ENCODE measurements at places on chromosomes 4 and X.

- peak; percentile 72 for DNase-seq
Observed at GRCh38 chr4:128225148-128225547, 62.5 kb downstream of the PGRMC2 start.

GRCh38 chrX:138014577-138014976 is 448.6 kb downstream of the ZIC3 start:
- no peak for DNase-seq

GRCh38 chr4:4591071-4591470 is 49.2 kb upstream of the STX18 start:
- no peak for DNase-seq

DNA sequence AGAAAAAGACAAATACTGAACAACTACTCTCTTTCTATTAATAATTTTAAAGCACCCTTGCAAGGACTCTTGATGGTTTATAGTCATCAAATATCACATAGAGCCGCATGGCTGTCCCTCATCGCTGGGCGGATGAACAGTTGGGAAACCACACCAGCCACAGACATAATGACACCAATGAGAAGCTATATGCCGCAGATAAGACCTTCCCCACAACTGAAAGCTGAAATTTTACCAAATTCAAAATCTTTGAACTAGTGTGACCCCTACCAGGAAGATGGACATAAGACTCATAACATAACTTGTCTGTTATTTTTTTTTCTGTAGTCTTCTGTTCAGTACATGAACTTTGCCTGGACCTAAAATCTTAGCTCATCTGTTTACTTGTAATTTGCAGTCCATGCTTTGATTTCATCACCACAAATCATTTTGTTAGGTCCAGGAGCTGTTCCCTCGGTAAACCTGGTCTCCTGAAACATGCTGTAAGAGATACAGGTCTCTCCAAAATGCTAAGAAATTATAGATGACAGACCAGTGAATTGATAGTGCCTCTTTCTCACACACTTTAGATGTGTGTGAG is 157.3 kb upstream of the RAPGEF2 start:
- DNase-seq, result no peak

DNA sequence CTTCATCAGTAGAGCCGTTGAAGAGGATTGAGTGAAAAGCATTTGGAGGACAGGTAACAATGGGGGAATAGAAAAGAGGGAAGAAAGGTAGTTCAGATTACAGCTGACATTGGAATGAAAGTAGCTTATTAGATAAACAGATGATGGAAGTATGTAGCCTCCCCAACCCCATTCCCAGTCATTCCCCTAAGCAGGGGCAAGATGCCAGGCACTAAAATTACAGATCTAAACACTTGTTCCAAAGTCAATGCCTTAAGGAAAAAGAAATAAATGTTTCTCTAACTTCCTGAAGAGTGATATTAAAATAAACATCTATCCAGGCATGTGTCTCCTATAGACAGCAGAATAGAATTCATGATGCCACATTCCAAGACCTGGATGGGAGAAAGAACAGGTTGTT is 350.8 kb downstream of the PDGFC start:
- no peak for DNase-seq

GRCh38 chr4:140240237-140240636 is 86.3 kb upstream of the MAML3 start:
- peak; percentile 88 for DNase-seq

- peak; percentile 6 for DNase-seq
Observed at GRCh38 chrX:9271789-9272525, 192.9 kb upstream of the TBL1X start.

DNA sequence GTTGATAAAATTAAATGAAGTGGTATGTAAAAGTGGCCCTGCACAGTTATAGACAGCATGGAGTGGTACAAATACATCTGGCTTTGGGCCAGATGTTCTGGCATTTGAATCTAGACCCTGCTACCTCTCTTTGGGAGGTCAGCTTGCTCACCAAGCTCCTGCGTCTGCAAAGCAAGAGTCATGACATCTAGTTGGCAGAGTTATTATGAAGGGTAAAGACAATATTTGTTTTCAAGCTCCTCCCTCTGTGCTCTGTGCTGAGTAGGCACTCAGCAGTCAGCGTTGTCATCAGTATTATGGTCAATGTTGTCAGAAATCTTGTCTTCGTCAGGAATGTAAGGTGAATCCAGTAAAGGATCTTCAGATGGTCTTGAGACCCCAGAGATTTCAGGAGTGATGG is 55.8 kb downstream of the CCNI start:
- DNase-seq, result no peak

- peak; percentile 10 for DNase-seq
Observed at GRCh38 chr4:55637272-55637820, 1.2 kb upstream of the NMU start.

- no peak for DNase-seq
Observed at GRCh38 chr4:17787315-17787714, 5.9 kb upstream of the FAM184B start.

DNA sequence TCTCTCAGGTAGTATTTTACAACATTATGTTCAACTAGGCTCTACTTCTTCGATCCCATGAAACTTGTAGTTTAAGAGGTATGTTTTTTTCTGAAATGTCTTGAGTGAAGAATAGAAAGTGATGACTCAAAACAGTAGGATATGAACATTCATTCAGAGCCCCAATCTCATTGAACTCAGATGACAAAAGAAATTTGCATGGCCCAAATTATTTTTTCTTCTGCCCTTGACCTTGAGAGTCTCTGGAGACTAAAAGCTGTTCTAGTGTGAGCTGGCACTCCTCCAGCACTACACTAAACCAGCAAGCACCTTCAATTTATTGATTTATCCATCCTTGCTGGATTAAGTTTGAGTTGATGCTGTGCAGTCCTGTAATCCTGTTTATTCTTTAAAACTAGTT is 4.0 kb downstream of the DCLK2 start:
- DNase-seq, result peak; percentile 30

DNA sequence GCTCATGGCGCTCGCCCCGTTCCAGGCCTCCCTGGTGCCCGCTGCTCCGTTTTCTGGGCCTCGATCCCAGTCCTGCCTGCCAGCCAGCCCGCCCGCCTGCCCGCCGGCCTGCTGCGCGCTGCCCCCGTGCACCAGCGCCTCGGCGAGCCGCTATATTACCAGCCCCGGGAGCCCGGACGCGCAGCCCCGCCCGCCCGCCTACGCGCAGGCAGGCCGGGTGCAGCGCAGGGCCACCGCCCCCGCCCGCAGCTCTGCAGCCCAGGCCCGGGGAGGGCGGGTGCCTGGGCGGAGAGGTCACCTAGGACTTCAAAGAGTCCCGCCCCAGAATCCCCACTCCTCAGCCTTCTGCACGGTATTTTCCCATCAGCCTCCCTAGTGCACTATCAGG is at the start of gene MAOB:
MAOB (minus strand) TSS at position 157 of the 388 bp plus-strand sequence; CDS start at position 6, 151 bp downstream.
- peak; percentile 10 for DNase-seq

DNA sequence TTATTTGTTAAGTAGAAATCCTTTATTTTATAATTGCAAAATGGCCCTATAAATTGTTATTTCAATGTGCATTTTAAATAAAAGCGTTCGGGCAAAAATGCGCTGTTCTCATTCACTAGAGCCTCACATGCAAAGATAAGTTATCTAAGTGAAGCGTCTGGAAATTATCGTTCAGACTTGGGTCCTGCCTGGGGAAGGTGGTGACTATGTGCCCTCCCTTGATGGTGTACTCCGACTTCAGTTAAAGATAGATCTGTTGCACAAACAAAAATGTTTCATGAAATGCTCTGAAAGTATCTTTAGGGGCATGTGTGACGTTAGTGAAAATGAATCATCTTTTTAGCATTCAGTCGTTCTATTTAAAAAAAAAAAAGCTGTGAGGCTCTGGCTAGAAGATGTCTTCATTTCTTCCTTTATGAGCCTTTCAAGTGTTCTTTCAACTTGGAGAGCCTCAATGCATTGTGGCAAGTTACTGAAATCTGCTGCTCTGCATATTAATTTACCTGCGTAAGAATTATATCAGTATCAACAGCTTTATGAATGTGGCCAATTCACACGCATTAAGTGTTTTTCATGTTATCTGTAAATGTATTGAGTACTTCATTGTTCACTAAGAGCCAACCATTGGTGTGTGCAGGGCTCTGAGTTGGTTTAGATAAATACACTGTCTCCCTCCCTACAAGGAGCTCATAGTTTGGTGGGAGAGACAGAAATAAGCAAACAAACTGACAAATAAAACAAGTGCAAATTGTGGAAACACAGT is 83.0 kb downstream of the AFF1 start:
- DNase-seq, result no peak

- peak; percentile 67 for DNase-seq
Observed at GRCh38 chrX:119729408-119730201, 28.8 kb upstream of the SOWAHD start.

GRCh38 chrX:1925053-1925481 is 310.2 kb downstream of the ASMT start:
- peak; percentile 50 for DNase-seq

DNA sequence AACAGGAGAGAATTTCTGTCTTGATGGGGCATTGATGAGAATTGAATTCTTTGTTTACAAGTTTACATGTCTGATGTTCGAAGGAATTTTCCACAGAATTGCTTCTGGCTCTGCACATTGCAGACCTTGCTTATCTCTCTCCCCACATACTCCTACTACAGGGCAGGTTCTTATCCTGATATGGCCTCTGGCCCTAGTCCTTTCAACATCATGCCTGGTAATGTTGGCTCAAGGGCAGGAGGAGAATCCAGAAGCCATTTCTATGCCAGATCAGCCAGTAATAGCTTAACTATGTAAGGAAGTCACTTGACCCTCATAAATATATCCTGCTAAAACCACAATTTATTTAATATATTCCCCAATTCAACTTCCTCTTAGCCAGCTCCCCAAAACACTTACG is 24.3 kb upstream of the TSPAN5 start:
- DNase-seq, result no peak

DNA sequence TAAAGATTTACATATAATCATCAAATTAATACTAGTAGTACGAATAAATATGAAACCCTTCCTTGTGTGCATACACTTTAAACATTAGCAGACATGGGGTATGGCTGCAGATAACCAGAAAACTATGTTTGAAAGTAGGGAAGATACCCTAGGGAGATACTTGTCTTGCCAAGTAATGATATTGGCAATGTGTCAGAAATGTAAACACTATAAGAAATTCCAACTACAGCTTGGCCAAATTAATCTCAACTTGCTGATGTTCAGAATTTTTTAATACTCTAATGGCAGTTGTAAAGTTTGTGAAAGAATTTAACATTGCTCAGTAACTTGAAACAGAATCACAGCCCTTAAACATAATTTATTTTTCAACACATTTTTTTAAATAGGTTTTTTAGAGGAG is 27.4 kb upstream of the HPGD start:
- peak; percentile 1 for DNase-seq

- no peak for DNase-seq
Observed at GRCh38 chr4:77050962-77051361, 24.8 kb downstream of the CCNI start.

DNA sequence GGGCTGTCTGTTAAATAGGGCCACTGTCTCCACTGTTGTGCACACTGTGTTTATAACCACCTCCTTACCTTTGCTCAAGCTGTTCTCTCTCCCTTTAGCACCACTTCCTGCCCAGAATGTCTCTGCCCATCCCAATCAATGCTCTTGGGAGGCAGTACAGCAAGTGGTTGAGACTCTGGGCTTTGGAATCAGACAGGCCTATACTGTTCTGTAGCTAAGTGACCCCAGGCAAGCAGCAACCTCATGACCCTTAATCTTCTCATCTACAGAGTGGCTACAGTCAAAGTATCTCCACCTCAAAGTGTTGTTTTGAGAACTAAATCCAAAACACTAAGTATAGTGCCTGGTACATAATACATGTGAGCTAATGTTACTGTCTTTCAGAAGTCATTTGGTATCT is 3.8 kb upstream of the TXK start:
- DNase-seq, result no peak

GRCh38 chr4:26931966-26932365 is 71.3 kb downstream of the STIM2 start:
- DNase-seq, result no peak

GRCh38 chrX:32041181-32041580 is 969.3 kb upstream of the FTHL17 start:
- no peak for DNase-seq

DNA sequence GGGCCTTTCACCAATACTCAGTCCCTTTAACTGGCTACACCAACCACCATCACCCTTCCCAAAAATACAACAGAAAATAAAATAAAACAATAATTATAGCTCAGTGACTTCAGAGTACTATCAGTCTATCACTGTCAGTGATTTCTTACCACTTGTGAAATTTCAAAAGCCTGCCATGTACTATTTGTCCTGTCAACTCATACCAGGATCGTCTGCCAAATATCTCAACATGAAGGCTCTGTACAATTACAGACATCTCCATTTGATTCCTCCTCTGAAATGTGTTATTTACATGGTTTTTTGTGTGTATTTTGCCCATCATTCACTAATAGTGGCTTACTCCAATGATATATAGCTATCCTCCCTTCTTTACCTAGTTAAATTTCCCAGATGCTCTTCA is 772.0 kb downstream of the IL1RAPL1 start:
- DNase-seq, result no peak

- DNase-seq, result peak; percentile 27
Observed at GRCh38 chr4:88672987-88673386, 24.6 kb downstream of the NAP1L5 start.

DNA sequence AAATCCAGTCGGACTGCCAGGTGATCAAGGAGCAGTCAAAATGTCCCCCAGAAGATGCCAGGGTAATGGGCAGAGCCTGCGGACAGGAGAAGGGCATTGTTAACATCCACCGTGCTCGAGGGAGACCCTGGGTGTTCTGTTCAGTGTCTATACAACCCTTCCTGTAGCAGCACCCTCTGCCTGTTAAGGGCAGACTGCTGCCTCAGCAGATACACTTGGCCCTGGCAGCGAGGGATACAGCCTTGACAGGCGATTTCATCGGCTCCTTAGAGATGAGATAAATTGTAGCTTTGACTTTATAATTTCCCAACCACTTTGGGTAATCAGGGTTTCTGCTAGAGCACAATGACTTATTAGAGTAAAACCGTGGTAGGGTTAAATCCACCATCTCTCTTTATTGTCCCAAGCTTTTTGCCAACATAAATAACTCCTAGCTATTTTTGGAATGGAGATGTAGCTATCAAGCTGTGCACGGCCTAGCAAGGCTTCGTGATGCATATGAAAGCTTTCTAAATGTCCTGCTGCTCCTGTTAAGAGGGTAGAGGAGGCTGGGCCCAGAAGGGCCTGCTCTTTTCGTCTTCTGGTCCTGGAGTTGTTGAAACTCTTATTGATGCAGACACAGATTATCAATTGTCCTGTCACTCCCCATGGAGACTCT is 195.9 kb downstream of the CPEB2 start:
- DNase-seq, result no peak

DNA sequence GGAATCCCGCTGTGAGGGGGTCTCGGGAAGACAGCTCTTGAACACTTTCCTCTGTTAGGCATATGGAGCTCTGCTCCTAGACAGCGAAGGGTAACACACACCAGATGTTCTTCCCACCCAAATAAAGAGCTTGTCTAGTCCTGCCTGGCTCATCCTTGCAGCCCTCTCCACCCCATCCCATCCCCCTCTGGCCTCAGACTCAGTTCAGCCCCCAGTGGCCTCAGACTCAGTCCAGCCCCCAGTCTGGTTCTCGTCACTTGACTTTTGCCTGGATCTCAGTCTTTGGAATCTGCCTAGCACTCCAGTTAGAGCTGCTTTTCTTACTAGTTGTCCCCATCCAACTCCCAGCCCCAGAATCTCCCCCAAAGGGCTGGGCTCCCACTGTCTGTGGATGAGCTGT is 14.9 kb downstream of the RAB33A start:
- DNase-seq, result no peak
